ENCODE measurements at places on chromosomes 1 and 21. TPM values are rescaled to one million over a fixed set of nuclear protein-coding genes. Genes with fewer than 3 reads are reported as not detected.

GRCh38 chr21:39675993-39676661 lies 63.4 kb downstream of the B3GALT5 start:
- peak; percentile 88 for DNase-seq

LMX1A gene
- total RNA-seq, result not detected

FAM167B gene
- total RNA-seq, result 0.18 TPM

ATF3 gene
- 3.3 TPM for total RNA-seq

GRCh38 chr1:70633004-70633403 lies 221.9 kb downstream of the CTH start:
- no peak for DNase-seq

DIO1 gene
- not detected for total RNA-seq
